ENCODE measurements at places on chromosomes 3 and 15. TPM values are rescaled to one million over a fixed set of nuclear protein-coding genes. Genes with fewer than 3 reads are reported as not detected.

The TMOD2 gene
- 1.2 TPM for polyA plus RNA-seq

The SLC9C1 gene
- not detected for polyA plus RNA-seq

The RBMS3 gene
- 1.7 TPM for polyA plus RNA-seq

The NR1I2 gene
- 0.02 TPM for polyA plus RNA-seq

The BUB1B gene
- 5.8 TPM for polyA plus RNA-seq

The FRMD4B gene
- 21.0 TPM for polyA plus RNA-seq

The SNTN gene
- polyA plus RNA-seq, result not detected

The GNAT1 gene
- 0.07 TPM for polyA plus RNA-seq

The REC114 gene
- not detected for polyA plus RNA-seq

The GP5 gene
- not detected for polyA plus RNA-seq

The MST1R gene
- 23.6 TPM for polyA plus RNA-seq

The ILDR1 gene
- 2.6 TPM for polyA plus RNA-seq

The PTX3 gene
- 0.10 TPM for polyA plus RNA-seq

The PPM1L gene
- 3.0 TPM for polyA plus RNA-seq

The LSAMP gene
- 0.10 TPM for polyA plus RNA-seq

The ANO10 gene
- polyA plus RNA-seq, result 19.8 TPM

The DZIP3 gene
- 1.1 TPM for polyA plus RNA-seq

The ATP13A5 gene
- 0.26 TPM for polyA plus RNA-seq

The ZNF385D gene
- polyA plus RNA-seq, result 0.39 TPM

The FBXL2 gene
- polyA plus RNA-seq, result 0.92 TPM

The RASGRP1 gene
- polyA plus RNA-seq, result 4.0 TPM

The DAPK2 gene
- 8.9 TPM for polyA plus RNA-seq

The LRTM1 gene
- not detected for polyA plus RNA-seq

The ADIPOQ gene
- 0.04 TPM for polyA plus RNA-seq

The TMEM207 gene
- not detected for polyA plus RNA-seq

The MYRIP gene
- polyA plus RNA-seq, result 0.55 TPM

The ZNF80 gene
- polyA plus RNA-seq, result 0.05 TPM

The TRANK1 gene
- 1.6 TPM for polyA plus RNA-seq

The DLEC1 gene
- 0.16 TPM for polyA plus RNA-seq

The FHIT gene
- 3.4 TPM for polyA plus RNA-seq

The A4GNT gene
- not detected for polyA plus RNA-seq

The IMPG2 gene
- 0.02 TPM for polyA plus RNA-seq

The TTLL13 gene
- 0.04 TPM for polyA plus RNA-seq

The IMPDH2 gene
- polyA plus RNA-seq, result 121 TPM

The DENND4A gene
- polyA plus RNA-seq, result 3.2 TPM

The RASGRF1 gene
- polyA plus RNA-seq, result 0.04 TPM

The SLC24A5 gene
- not detected for polyA plus RNA-seq

The PLSCR5 gene
- not detected for polyA plus RNA-seq

The CISH gene
- polyA plus RNA-seq, result 7.0 TPM

The MASP1 gene
- 0.93 TPM for polyA plus RNA-seq

The ITIH1 gene
- polyA plus RNA-seq, result 0.13 TPM

The CSPG5 gene
- polyA plus RNA-seq, result 0.40 TPM

The PAK6 gene
- 14.7 TPM for polyA plus RNA-seq

The CEP19 gene
- polyA plus RNA-seq, result 0.82 TPM

The GOLGA6L9 gene
- 8.3 TPM for polyA plus RNA-seq

The SLC2A2 gene
- polyA plus RNA-seq, result not detected
